ENCODE measurements at places on chromosomes 1 and 21.
A peak's percentile ranks its signal among the peaks of the same experiment; 100 is the strongest.

DNA sequence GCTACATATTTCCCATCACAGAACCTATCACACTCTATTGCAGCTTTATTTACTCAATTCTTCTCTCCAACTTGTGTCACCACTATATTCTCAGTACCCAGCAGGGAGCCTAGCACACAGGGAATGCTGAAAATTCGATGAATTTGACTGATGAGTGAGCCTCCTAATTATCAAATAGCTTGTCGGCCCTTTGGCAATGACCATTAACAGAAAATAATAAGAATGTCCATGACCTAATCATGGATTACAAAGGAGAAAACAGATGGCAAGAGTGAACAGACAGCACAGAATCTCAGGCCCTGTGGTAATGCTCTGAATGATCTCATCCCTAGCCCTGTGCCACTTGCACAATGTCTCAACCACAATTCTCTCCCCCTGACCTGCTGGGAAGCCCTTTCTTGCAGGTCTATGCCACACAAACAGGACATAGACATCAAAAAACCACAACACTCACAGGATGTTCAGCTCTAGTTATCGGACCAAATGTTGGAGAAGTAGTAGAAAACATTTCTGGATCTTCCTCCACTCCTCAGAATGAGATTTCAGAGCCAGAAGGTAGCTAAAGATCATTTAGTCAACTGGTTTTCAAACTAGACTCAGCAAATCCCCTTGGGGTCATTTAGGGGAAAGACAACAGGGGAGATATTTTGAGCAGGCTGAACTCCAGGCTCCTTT is 68.4 kb downstream of the LUZP1 start:
- DNase-seq = no peak

DNA sequence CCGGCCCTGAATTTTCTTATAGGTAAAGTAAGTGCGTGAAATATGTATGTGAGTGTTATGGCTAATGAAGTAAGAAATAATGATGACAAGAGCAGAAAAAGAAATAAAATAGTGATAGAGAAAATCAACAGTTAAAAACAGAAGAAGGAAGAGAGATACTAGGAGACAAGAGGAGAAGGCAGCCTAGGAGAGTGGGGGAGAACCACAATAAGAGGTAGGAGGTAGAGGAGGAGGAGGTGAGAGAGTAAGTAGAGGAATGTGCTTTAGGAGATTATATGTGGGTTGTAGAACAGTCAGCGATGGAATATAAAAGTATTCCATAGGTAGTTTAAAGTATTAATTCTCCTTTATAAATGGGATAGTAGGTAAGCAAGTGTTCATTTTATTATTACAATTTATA is 861.5 kb upstream of the B3GALT2 start:
- no peak for DNase-seq

- no peak for DNase-seq
These were observed 27.5 kb upstream of the PLPPR4 start for GRCh38 chr1:99236756-99237155.

DNA sequence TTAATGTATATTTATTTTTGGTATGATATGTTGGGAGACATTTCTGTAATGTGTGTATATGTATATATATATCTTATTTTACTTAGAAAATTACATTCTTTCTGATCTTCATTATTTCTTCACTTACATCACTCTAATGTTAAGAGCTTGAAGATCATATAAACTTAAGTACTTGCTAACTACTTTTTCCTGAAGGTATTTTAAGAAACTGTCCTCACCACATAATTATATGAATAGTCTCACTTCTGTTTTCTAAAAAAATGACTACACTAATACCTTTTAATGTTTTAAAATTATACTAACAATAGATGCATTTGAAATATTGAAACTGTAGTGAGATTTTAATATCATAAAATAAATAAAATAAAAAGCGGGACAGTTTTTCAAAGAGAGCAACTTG is 377.1 kb downstream of the LRRIQ3 start:
- DNase-seq = no peak

DNA sequence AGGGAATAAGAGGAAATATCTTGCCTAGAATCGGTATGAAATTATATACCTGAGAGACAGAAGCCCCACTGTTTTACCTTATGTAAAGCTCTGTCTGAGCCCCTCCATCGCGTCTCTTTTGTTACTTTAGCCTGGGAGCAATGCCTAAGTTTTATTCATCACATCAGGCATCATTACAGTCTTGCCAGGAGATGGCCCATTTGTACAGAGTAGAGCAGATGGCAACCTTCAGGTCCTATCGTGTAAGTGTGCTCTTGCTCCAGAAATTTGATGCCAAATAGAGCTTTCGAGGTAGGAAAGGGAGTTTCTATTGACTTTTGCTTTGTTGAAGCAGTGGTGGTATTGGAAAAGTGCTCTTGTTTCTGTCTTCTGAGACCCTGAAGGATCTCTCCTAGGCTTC is 24.9 kb downstream of the CFAP126 start:
- peak; percentile 8 for DNase-seq

DNA sequence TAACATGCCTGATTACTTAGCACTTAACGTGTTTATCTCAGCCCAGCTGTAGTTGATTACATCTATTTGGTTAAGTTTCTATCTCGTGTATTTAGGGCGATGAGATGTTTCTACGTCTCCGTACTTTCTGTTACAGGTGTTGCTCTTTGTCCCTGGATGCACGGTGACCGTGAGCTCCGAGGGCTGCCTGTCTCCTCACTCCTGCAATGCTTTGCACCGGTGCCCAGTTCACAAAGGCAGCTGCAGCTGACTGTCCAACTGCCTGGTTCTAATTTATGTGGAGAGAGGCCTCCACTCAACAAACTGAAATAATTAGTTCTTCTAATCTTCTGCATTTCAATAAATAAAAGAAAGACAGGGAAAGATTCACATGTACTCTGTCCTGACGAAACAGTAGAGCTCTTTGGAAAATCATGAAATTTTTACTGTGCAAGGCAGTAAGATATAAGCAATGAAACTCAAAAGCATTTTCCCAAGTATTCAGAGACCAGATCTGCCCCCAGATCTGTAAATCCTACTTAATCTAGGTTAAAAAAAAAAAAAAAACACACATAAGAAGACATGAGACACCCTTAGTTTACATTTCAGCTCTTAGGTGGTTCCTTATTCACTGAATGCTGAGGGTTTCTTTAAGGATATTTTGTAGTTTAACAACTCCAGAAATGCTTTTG is 108.2 kb downstream of the TGFBR3 start:
- DNase-seq = no peak

DNA sequence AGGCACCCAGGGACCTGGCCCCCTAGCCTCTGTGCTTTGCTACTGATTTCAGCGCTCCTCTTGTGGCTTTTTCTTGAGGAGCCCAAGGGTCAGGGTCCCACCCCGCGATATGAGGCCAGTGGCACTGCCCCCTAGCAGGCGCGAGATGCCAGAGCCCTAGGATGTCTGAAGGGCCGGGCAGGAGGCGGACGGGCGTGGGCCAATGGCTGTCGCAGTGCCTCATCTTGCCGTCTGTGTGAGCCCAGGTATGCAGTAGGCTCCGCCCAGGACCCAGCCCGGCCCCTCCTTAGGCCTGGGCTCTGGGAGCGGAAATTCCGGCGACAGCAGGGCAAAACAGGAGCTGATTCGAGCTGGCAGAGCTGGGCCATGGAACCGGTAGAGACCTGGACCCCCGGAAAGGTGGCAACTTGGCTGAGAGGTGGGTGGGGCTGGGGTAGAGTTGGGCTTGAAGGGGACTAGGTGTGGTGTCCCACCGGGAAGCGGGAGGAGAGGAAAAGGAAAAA is at the start of gene CNKSR1:
Gene CNKSR1 (plus strand): TSS at position 310 of the 503 bp plus-strand sequence. CDS start 57 bp downstream, at position 367.
- DNase-seq = no peak

DNA sequence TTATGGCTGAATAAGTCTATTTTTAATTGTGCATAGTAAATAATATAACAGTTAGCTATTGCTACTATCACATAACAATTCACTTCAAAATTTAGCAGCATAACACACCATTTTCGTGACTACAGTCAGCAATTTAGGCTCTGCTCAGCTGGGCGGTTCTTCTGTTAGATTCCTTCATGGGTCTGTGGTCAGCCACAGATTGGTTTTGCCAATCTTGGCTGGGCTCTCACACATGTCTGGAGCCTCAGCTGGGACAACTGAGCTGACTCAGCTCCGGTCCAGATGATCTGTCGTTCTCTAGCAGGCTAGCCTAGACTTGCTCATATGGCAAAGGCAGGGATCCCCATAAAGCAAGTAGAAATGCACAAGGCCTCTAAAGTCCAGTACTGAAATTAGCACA is 15.1 kb upstream of the CDC42BPA start:
- DNase-seq = no peak

DNA sequence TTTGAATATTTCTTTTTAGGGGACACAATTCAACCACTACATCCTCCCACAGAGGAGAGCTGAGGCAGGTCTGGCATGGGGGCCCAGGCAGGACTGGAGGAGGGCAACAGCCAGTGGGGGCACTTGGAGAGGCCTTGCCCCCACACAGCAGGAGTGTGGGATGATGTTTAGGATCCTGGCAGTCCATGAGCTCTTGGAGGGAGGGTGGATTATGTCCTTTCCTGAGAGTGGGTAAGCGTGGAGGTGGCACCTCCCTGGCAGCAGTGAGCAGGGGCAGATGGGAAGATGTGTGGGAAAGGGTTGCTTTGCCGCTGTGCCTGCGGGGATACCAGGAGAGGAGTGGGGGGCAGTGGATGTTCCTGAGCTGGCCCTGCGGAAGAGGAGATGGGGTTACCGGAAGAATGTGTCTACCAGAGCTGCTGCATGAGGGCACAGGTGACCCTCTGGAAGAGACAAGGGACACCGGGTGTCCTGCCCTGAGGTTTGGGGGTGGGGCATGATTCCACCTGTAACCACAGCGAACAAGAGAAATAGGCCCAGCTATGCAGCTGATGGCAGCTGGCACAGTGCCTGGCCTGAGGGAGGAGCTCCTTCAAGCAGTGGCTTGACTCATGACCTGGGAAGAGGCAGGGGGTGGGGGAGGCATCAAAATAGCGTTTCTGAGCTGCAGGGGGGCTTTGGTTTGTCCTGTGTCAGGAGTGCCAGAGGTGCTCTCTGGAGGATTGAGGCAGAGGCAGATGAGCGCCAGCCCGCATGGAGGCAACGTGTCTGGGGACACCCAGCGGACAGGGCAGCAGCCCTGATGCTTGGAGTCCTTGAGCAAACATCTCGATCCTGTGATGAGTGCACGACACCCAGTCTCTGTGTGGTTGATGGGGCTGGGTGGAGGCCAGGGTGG is 123.9 kb upstream of the TMPRSS2 start:
- no peak for DNase-seq

DNA sequence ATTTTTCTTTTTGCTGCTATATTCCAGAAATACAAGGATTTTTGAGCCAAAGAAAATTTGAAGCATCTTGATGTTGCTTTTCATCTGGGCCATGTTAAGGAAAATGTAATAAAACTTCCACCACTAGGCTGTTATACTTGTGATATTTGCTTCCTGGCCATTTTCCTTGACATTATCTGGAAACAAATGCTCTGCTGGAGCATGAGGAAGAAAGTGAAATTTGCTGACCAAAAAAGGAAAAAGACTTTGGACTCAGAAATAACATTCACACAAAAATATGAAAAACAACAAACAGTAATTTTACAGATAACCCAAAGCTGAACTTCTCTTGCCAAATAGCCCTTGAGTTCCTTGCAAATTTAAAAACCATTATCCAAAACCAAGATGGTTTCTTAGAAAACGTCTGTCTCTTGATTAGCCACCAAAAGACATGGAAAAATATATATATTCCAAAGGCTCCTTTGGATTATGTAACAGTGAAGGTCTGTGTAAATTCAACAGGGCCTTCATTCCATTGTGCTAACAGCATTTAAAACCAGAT is 344.5 kb downstream of the LMX1A start:
- no peak for DNase-seq

- DNase-seq = no peak
These were observed 234.0 kb upstream of the IRF2BP2 start for GRCh38 chr1:234843946-234844345.

GRCh38 chr1:66489151-66489550 is 44.8 kb upstream of the SGIP1 start:
- no peak for DNase-seq

DNA sequence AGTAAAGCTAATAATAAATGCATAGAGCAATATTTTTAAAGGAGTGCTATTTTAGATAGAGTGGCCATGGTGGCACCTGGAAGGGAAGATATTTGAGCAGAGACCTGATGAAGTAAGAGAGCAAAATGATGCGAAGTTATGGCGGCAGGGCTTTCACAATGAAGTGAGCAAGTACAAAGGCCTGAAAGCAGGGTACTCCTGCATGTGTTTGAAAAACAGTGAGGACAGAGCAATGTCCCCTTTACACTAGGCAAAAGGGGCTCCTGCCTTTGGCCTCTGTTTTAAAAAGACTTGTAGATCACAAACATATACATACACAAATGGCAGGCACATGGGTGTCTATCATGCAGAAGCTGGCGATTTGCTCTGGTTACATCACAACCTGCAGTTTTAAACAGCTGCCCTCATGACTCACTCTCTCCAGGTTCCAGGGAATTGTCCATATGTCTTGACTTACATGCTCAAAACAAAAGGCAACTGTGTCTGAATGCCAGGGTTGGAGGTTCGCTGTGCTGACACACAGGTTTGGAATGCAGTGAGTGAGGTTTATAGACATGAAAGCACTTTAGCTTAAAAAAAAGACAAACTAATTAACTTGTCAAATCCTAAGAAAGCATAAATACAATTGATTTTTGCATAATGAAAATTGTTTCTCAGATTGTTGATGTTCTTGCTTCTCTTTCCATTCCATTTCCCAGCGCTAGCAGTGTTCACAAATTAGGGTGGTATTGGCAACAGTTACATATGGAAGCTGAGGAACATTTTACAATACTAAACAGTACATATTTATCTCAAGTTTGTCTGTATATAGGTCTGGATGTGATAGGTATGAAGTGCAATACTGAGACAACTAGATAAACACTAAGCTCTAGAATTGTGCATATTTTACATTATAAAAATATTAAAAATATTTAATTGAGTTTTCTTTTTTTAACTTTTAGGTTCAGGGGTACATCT is 313.9 kb downstream of the BARHL2 start:
- DNase-seq = peak; percentile 70

DNA sequence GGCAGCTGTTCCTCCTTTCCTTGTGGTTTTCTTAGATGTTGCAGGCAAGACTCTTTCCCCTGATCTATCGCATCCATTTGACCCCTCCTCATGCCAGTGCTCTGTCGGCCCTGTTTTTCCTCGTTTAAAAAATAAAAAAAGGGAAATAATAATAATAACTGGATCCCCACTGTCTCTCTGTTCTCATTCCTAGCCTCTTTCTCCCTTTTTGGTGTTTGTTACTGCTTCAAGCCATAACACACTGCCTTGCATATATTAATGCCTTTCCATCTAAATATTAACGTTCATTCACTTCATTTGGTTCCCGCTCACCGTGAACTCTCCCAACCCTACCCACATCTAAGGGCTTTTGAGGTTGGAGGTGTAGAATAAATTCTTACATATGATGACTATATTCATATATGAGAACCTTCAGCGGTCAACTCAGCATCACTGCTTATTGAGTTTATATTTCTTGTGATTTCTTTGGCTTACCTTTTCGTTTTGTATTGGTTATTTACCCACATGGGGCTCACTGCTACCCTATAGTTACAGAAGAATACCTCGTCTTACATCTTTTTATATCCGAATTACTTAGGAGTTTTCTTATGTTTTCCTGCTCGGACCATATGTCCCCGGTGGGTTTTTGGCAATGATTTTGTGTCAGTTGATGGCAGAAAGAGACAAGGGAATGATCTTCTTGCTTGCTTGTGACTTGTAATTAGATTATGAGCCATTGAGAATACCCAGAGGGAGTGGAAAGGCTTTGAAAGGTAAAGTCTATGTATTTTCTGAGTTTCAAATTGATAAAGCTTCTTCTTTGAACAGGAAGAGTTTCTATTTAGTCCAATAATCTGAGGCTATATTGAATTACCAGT is 805 bp downstream of the ATG4C start:
- DNase-seq = peak; percentile 26

GRCh38 chr1:116515702-116516101 is 55.1 kb downstream of the CD58 start:
- DNase-seq = no peak

All from NCI-H1694 treated with DMSO at 0.1 percent for 48 hours (cell line).